Kidney epithelial cell (primary cell): ENCODE measurements at places on chromosomes 1 and 21.

- no peak for DNase-seq
Measured at GRCh38 chr1:204277563-204278219, 63.9 kb upstream of the GOLT1A start.

GRCh38 chr1:39732730-39733129, 6.0 kb upstream of the PPIE start:
- DNase-seq, result no peak

DNA sequence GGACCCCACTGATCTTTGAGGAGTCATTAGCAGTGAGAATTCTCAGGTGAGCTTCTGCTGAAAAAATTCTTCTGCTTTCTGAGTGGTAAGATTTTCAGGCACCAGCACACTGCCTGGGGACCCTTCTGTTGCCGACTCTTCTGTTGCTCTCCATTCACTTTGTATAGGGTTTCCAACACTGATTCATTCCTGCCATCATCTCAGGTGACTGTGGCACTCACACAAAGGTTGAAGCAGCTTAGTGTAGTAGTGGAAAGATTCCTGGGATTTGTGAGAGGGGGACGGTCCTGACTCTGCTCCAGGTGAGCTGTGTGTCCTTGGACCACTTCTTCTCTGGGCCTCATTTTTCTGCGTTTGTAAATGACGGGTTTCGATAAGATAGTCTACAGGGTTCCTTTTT, 9.4 kb downstream of the UTP11 start:
- no peak for DNase-seq

DNA sequence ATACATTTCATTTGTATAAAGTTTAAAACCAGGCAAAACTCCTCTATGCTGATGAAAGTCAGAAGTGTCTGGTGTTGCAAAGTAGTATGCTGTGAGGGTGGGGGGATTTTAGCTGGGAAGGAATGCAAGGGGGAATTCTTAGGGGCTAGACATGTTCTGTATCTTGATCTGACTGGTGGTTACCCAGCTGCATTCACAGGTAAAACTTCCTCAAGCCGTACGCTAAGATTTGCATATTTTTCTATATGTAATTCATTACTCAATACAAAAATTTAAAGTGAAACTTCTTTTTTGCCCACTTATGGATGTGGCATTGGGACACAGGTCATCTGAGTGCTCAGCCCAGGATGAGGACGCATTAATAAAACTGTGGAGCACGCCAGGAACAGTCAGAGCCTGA, 323.3 kb downstream of the PAPPA2 start:
- no peak for DNase-seq
